NCI-H187 (cell line): ENCODE measurements at places on chromosomes 11 and 22.

- DNase-seq: no peak
Measured at GRCh38 chr11:57240757-57241156, 3.7 kb upstream of the APLNR start.

- DNase-seq: no peak
Measured at GRCh38 chr11:70509476-70509875, 111.1 kb downstream of the CTTN start.

DNA sequence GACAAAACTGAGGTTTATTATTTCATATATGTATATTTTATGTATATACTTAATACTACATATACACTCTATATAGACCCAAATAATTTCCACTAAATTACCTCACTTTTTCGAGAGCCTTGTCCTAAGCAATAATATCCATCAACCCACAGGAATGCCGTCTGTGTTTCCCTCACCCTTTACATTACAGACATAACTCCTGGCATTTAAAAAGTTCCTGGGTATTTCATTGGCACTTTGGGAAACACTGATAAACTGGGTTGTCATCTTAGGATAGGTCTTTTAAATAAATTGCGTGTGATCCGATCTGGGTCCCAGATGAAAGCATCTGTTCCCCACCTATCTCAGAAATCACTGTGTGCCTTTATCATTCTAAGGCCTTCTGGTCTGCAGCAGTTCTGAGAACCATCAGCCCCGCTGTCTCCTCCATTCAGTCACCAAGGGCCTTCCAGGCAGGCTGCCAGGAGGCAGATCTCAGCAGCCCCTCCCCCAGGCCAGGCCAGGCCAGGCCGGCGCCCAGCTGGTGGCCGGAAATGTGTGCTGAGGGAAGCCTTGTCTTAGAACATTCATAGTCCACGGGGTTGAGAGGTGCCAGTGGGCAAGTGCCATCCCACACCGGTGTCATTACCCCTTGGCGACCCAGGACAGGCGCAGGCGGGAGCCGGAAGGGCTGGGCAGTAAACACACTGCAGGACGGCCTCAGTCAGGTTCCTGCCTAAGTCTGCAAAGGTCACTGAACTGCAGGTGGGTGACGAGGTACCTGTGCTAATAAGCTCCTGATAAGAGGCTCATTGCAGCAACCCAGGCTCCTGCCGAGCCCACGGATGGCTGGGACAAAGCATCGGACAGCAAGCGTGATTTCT lies 3.3 kb downstream of the FGF19 start:
- no peak for DNase-seq

DNA sequence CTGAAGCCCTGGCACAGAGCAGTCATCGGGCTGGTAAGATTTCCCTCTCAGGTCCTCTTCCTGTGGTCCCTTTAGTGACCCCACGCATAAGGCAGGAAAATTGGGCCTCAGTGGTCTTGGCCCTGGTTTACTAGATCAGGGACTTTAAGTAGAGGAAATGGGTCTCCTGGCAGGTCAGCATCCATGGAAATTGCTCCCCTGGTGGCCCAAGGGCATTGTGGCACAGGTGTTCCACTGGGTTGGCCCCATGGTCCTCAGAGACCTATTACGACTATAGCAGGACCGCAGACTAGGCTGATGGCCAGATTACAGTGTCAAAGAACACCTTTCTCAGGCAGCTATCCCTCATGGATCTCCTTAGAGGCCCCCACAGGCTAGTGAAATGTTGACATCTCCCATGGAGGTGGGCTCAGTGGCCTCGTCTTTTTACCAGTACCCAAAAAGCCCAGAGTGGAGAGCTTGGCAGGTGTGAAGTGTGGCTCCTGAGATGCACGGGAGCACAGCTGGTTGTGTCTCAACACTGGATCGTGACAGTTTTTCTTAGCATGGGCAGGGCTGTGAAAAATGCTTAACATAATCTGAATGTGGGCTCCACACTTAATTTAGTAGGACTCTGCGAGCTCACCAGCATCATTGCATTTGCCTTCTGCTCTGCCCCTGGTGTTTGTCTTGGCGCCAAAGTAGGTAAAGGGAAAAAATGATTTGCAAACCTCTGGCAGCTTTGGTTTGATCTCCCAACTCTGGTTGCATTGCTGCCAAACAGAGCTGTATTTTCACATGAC lies 74.2 kb downstream of the ZBTB16 start:
- DNase-seq: no peak

DNA sequence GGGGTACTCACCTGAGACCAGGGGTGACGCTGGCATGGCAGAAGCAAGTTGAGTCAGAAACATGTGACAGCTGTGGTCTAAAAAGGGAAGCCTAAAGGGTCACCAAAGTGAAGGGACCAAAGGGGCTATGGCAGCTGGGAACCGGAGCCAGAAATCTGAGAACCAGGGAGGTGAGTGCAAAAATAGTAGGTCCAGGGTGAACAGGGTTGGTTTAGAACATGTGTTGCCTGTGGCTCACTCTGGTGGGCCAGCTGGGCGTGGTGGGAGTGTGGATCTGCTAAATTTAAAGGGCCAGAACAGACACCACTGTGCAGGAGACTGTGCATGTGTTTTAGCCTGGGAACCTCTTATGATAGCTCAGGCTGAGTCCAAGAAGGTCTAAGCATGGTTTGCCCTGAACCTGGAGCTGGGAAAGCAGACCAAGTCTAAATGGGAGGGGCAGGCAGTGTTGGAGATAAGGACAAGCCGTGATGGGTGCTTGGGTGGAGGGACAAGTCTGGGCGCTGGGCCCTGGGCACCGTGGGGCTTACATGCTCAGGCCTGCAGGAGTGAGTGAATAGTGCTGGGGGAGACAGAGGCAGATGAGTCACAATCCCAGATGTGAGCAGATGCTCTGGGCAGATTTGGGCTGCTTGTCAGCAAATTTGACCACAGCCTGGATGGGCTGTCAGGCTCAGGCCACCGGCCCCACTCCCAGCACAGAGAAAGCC lies 41.4 kb upstream of the ZBED5 start:
- DNase-seq: no peak

- no peak for DNase-seq
Measured at GRCh38 chr11:128948583-128948982, 5.9 kb upstream of the TP53AIP1 start.

DNA sequence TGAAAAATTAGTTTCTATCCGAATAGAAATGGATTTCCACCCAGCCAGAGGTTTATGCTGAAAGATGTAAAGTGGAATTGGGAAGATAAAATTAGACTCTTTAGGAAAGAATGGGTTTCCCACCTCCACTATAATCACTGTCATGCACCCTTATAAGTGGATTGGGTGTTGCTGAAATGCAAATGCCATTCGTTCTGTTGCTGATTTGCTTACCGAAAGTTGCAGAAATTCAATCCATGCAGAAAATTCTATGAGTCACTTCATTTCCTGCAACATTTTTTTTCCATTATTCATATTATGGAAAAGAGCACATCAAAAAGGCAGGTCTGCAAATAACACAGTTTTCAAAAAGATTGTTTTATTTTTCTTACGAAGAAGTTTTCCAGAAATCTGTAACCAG lies 65.6 kb downstream of the LDLRAD3 start:
- no peak for DNase-seq

- no peak for DNase-seq
Measured at GRCh38 chr11:87529486-87529885, 491.8 kb downstream of the TMEM135 start.

DNA sequence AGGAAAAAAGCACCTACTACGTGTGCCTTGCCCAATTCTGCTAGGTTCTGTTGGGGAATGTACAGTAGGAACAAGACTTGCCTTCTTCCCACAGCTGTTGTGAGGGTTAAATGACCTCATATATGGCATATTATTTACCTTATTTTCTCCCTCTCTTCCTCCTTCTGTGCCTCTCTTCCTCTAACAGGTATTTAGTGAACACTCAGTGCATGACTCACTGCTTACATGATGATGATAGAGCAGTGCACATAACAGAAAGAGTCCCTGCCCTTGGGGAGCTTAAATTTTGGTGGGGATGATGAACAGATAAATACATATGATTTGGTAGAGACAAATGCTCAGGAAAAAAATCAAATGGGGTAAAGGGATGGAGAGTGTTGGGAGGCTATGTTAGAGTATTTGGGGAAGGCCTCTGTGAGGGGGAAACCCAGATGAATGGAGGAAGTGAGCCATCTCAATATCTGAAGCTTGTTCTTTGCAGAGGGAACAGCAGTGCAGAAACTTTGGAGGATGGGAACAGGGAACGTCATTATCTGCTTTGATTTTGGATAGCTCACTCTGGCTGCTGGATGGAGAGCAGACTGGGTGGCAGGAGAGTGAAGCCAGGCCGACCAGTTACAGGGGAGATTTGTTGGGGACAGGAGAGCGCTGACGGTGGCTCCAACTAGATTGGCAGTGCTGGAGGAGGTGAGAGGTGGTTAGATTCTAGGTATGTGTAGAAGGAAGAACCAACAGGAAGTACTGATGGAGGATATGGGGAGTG lies 95.5 kb upstream of the TENM4 start:
- no peak for DNase-seq

DNA sequence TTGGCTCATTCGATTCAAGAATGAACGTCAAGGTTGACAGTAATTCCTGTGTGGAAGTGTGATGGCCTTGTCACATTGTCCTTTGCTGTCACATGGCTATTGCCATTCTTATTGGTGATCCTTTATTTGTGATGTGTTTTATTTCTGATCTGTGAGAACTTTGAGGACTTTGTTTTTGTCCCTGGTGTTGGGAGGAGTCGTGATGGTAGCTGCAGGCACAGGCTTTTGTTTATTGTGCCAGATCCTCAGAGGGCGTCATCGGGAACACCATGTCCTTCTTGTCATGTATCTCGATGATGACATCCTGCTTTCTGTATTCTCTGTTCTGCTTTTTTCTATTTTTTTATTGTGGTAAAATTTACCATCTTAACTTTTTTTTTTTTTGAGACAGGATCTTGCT lies 5.6 kb downstream of the PICK1 start:
- DNase-seq: no peak

DNA sequence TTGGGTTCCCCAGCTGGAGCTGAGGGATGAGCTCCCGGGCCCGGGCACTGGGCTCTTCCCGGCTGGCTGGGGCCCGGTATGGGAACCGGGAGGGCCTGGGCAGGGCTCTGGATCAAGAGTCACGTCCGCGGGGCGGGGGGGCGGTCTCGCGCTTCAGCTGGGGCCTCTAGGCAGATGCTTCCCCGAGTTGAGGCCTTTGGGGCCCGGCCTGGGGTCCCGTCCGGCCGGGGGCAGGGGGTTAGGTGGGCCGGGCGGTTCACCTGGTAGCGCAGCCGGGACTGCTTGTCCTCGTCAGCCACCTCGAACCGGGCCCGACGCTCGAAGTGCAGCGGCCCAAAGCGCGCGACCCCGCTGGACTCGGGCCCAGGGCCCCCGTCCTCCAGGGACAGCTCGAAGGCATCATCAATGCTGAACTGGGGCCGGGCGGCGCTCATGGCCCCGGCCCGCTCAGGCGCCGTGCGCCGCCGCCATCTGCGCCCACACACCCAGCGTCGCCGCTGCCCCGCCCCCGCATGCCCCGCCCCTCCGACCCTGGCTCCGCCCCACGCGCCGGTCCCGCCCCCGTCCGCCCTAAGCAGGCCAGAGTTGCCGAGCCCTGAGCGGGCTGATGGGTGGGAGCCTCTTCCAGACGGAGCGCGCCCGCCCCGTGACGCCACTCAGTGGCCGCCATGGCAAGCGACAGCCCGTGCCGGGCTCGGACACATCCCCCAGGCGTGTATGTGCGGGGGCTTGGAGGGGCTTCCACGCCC lies at the start of gene TMEM134:
Gene TMEM134, minus strand, starts transcription at position 493 of the 749 bp plus-strand sequence. Its CDS starts 59 bp downstream, at position 434.
- peak; percentile 48 for DNase-seq

GRCh38 chr22:34236527-34236926 lies 316.3 kb upstream of the LARGE1 start:
- no peak for DNase-seq

DNA sequence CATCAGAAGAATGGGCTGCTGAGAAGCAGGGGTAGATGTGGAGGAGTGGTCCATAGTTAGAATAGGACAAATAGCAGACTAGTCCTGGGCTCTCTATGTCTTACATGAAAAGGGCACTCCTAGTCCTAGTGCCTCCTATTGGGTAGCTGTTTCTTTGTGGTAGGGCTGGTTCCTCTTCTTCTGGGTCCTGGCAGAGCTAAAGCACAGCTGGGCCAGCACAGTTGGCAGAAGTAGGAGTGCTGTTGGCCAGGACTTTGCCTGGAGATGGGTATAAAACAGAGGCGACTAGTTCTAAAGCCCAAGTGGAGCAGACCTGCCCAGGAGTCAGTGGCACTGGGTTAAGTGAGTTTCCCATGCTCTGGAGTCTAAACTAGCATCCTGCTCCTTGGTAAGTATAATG lies 55.2 kb downstream of the PPFIBP2 start:
- no peak for DNase-seq

DNA sequence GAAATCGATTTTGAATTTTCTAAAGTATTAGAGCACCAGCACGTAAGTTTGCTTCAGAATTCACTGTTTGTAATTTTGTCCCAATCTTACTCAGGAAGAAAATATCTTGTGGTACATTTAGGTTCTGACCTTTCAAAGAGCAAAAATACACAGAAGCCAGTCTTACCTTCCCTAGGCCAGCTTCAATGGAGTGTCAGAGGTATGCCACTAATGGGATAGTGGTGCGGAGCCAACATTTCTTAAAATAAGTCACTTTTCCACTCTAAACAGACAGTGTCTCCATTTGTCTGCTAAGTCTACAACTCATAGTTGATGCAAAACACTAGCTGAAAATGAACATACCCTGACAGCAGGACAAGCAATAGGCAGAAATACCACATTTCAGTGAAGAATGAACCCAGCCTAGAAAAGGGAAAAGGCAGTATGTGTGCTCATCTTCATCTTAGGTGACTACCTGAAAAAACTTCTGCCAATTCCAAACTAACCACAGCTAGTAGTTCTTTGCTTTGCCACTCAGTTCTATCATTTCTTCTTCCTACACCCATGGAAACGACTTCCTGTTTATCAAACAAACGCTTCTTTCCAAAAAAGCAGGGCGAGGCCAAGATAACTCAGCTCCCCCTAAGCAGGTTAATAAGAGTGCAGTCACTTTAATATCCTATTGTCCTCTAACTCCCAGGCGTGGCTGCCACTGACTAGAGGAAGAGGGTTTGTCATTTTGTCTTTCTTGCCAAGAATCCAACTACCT lies 94.0 kb upstream of the APOA1 start:
- no peak for DNase-seq

DNA sequence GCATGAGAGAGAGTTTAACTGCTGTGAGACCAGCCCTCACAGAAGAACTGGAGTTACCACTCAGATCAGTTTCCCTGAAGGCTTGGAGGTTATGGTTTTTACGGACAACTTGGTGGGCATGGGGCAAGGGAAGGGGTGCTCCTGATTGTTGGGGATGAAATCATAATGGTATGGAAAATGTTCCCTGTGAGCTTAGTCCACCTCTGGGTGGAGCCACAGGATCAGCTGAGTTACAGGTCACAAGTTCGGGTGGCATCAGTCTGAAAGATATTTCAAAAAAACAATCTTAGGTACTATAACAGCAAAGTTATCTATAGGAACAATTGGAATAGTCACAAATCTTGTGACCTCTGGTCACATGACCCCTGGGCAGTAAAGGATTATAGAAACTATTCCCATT lies 162.9 kb downstream of the DLG2 start:
- no peak for DNase-seq

DNA sequence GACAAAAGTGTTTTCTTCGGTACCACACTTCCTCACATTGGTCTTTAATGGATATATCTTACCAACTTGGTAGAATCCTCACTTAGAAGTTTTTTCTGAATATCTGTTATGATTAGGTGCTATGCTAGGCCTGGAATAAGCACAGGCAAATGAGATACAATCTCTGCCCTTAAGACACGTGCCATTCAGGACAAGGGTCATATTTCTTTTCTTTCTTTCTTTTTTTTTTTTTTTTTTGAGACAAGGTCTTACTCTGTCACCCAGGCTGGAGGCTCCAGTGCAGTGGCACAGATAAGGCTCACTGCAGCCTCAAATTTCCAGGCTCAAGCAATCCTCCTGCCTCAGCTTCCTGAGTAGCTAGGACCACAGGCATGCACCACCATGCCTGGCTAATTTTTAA lies 23.0 kb downstream of the WBP2NL start:
- no peak for DNase-seq
